ENCODE measurements at places on chromosomes 12 and 14.

- DNase-seq = no peak
Measured at GRCh38 chr12:129310346-129310745, 457.1 kb downstream of the GLT1D1 start.

- no peak for DNase-seq
Measured at GRCh38 chr14:89007906-89008305, 183.5 kb downstream of the TTC8 start.

DNA sequence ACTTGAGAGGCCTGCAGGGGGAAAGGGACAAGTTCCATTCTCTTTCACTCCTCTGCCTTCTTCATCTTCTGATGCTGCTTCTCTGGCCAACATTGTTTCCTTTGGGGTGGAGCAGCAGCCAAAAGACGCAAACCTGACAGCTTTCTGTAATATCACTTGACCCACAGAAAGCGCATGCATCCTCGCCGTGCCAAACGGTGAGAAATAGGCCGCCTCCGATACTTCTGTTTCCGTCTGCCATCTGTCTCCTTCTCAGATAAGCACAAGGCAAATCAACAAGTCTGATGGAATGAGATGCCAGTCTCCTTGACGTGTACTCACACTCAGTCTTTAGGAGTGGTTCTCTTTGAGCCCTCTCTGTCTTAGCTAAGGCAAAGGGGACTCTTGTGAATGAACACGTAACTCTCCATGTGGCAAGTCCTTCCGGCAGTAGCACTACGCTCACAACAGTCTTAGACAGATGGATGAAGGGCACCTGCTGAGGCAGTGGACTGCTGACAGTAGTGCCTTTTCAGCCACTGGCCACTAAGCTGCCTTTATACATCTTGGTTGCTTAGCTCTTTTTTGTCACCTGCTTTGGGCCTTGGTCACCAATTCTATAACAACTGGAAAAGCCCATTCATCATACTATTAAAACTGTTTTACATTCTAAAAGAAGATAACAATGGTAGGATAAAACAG is 214.1 kb downstream of the FBXL14 start:
- no peak for DNase-seq

DNA sequence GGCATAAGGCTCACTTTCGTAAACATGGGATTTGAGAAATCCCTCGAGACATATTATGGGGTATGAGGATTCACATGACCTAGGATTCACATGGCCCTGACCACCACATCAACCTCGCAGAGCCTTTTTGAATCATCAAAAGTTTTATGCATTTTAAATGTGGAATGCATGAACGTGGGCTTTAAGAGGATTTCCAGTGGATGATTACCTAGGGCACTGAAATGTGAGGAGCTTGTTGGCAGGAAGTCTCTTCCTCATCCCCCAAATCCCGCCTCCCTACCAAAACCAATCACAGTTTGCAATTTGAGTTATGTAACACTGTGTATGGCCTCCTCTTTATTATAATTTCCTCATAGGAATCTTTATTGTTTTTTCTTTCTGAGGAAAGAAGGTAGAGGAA is 659.6 kb upstream of the TBX3 start:
- DNase-seq = no peak

DNA sequence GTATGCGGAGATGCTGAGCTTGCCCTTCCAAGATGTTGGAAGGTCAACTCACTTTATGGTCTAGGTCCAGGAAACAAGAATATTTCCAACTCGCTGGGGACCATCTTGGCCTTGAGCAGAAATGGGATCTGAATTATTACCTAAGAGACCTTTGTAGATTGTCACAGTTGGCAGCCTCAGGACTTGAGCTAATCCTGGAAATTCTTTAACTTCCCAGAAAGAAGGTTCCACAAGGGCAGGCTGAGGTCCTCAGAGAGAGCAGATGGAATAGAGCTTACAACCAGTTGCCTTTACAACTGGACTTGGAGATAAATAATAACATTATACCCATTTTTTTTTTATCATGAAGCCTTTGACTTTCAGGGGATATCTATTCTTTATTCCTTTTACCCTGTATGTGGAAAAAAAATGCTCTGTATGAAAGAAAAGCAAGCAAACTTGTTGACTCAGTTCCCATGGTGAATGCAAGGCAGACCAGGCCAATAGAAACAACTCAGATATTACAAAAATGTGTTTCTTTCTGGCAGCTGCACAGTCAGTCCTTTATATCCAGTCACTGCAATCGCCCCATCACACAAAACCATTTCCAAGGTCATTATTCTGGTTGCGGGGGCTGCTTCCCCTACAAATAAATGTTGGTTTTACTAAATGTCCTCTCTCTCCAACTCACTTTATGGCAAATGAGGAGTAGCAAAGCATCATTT is 401.4 kb downstream of the ZFP36L1 start:
- no peak for DNase-seq

DNA sequence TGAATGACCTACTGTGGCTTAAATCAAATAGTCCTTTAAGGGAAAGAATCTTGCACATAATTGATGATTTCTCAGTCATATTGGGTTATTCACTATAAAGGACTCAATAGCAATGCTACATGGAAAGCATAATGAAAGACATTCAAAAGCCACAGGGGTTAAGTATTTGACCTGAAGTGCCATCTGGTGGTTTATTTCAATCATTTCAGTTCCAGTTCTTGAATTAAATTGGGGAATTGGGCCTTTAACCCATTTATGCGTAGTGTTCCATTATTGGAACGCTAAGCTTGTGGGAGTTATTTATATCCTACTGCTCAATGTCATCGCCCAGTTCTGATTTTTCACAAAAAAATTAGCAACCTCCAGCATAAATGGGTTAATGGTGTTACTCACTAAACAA is 41.3 kb upstream of the C12orf71 start:
- no peak for DNase-seq

GRCh38 chr14:80586131-80586530 is 355.4 kb downstream of the CEP128 start:
- DNase-seq = no peak

DNA sequence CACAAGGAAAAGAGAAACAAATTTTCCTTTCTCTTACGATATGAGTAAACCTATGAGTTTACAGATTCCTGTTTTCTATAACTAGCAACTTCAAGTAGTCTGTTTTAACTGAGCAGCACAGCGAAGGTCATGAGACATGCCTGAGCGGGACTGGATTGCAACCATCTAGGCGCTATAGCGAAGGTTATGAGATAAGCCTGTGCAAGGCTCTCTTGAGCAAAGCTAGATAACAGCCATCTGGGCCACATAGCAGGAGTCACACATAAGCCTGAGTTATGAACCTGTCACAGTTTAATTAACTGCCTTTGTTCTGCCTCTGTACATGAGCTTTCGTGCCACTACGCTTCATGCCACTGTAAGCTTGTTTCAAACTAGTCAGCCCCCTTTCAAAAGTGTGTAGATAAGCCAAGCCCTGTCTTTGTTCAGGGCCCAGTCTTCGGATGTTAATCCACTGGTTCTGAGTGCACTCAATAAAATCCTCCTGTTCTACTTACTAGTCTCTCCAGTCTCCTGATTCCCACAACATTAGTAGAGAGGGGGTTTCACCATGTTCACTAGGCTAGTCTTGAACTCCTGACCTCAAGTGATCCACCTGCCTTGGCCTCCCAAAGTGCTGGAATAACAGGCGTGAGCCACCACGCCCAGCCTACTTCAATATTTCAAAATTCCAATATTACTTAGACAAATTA is 47.1 kb downstream of the SEC23A start:
- no peak for DNase-seq
